NCI-H1417 (cell line): ENCODE measurements at places on chromosomes 3 and 15.

- peak; percentile 38 for DNase-seq
Observed at GRCh38 chr15:90839187-90840071, 29.0 kb upstream of the FURIN start.

DNA sequence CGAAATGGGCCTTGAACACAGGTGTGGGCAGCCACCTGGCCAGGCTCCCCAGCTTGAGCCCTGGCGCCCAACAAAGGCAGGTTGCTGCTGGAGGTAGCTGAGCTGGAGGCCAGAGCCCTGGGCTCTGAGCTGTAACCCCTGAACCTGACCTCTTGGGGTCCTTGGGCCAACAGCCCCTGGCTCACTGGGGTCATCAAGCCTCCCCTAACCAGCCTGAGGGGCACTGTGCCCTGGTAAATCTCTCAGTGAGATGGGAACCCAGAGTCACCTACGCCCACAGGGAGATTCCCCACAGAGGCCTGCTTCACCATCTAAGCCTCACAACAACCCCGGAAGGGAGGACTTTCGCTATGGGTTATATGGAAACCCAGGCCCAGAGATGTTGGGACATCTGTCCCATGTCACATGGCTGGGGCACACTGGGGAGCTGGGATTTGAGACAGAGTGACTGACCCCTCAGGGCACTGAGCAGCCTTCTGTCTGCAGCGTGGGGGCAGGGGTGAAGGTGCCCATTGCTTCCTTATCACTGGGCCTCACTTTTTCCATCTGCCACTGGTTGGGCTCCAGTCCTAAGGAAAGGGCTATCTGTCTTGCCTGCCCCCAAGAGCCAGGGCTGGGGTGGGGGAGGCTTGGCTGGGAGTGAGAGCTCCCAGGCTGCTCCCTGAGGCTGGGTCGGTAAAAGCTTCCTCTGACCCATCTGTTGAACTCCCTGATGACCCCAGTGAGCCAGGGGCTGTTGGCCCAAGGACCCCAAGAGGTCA is 59.1 kb downstream of the IQSEC1 start:
- DNase-seq: no peak

DNA sequence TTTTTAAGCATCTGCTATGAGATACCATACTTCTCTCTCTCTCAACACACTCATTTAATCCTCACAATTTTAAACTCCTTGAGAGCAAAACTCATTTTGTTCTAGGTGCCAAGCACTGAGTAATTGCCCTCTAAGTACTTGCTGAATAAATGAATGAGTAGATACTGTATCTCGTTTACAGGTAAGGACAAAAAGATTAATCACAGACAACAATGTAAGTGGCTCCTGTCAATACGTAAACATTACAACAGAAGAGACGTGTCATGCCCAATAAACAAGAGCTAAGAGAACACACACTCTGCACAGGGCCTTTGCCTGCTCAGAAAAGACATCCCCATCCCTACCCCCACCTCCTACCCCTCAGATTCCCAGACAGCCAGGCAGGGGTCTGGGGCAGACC is 59.8 kb downstream of the CHSY1 start:
- no peak for DNase-seq

GRCh38 chr3:48684054-48684349 is 1.7 kb downstream of the NCKIPSD start:
- DNase-seq: no peak

DNA sequence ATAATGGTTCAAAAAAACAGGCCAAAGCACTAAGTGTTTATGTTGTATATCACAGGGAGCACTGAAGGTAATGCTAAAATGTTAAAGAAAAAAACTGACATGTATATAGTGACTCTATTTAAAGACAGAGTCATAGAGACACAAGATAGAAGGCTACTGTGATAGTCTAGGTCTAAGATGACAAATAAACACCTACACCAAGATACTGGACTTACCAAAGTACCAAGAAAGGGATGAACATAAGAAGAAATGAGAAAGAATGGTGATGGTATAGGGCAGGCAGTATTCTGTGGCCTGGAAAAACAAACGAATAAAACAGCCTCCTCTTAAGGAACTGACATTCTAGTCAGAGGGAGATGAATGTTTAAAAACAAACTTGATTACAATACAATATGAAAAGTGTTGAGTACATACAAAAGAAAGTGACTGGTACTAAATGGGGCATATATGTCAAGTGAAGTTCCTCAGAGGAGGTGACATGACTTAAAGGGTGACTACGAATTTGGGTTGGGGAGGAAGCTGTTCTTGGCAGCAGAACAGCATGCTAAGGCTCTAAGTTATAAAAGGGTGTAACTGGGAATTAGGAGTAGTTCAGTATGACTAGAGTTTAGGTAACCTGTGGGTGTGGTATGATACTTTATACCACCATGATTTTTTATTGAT is 5.9 kb downstream of the ABHD10 start:
- no peak for DNase-seq
